ENCODE measurements at places on chromosomes 12 and 14.

- DNase-seq: no peak
These were observed 43.7 kb upstream of the HECTD1 start for GRCh38 chr14:31251028-31251958.

- DNase-seq: no peak
These were observed 68.9 kb upstream of the DYRK2 start for GRCh38 chr12:67579662-67580003.

GRCh38 chr12:108055141-108055540 lies 73.9 kb upstream of the WSCD2 start:
- DNase-seq: no peak

DNA sequence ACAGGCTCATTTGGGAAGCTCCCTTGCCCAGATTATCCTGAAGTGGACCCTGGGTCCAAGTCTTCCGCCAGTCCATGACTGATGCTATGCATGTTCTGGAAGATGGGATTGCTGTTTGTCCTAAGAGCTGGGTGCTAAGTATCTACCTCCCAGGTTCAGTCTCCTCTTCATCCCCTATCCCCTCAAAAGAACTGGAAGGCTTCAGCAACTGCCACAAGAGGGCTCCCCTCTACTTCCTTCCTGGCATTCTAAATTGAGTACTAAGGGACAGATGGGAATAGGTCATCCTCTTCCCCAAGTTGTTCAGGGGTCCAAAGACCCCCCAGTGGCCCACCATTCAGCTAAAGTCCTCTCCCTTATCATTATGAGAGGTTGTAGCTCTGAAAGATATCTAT lies 9.0 kb upstream of the FKBP11 start:
- no peak for DNase-seq

DNA sequence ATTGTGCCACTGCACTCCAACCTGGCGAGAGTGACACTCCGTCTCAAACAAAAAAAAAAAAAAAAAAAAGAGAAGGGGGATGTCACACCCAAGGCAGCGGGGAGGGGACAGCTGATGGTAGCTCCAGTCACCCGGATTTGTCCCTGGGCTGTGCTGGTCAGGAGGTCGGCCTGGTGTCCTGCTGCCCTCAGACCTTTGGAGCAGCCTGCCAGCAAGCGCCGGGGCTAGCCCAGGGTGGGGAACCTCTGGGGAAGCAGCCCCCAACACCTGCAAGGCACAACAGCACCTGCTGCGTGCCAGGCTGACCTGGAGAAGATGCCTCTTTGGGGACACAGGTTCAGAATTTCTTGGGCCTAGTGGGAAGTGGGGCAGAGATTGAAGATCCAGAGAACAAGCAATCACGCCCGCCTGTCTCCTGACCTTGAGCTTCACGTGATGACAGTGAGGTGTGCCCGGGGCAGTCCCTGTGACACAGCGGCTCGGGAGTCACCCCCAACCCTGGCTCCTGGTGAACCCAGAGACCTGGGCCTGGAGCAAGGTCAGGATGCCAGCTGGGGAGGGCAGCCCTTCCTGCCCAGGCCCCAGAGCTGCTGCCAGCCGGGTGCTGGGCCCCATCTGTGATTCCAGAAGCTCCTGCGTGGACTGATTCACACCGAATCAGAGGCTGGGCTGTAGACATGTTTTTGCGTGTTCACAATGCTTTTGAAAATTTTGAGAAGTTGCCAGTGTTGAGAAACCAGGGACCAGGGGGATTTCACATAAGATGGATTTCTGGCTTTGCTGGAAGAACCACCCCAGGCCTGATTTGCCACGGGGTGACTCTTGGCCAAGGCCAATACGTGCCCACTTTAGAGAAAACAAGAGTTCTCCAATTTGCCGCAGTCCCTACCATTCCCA lies 66.4 kb downstream of the RFLNA start:
- DNase-seq: no peak

DNA sequence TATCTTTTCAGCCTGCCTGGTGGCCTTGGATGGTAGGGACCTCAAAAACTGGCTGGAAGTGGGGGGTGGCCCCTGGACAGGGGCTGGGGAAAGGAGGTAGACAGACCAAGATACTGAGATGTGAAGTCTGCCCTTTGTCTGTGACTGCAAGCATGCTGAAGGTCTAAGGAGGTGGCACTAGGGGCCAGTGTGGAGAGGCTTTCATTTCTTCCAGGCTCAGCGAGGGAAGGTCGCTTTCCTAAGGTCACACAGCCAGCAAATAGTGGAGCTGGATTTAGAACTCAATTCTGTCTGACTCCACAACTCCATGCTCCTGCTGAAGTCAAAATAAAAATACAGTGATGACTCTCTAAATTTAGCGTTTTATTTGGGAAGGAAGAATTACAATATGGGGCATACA lies 11.3 kb upstream of the PLBD2 start:
- DNase-seq: no peak
